ENCODE measurements at places on chromosomes 1 and 21. TPM values are rescaled to one million over a fixed set of nuclear protein-coding genes. Genes with fewer than 3 reads are reported as not detected.

Gene SPRR2F
- total RNA-seq: not detected

DNA sequence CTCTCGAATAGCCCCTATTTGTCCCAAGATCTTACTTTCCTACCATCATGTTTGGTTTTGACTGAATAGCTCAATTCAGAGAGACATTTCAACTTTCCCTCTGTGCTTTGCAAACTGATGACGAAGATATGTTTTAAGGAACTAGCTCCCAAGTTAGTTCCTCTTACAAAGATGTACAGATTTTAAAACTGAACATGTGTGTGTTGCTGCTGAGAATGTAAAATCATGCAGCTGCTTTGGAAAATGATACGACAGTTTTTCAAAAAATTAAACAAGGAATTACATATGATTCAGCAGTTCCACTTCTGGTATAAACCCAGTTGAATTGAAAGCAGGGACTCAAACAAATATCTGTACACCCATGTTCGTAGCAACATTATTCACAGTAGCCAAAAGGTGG is 33.6 kb downstream of the KIF26B start:
- no peak for DNase-seq

DNA sequence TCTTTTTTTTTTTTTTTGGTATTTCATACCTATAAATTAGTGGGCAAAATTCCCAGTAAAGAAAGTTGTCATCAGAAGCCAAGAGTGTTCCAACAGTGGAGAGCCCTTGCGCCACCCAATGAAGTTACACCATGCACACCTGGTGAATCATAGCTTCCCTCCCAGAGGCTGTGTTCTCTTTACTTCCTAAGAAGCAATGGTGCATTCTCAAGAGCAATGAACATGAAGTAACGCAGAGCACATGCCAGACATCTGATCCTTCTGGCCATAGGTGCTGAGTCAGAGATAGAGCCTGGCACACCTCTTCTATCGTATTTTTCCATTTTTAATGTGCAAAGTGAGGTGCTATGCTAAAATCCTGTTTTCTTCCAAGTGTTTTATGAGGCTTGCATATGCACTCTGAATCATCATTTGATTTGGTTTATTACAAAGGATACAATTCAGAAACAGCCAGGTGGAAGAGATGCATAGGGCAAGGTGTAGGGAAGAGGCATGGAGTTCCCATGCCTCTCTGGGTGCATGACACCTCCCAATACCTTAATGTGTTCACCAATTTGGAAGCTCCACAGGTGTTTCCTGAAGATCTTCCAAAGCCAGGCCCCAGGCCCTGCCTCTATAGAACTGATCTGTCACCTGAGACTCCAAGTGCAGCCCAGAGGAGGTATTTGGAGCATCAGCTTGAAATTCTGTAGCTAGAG is 408.0 kb downstream of the SIPA1L2 start:
- no peak for DNase-seq

Gene HCRTR1
- not detected for total RNA-seq

Measured in sigmoid colon (tissue), 7 donors.